ENCODE measurements at places on chromosomes 1 and 21.

- no peak for DNase-seq
These were observed 17.6 kb downstream of the LMO4 start for GRCh38 chr1:87346130-87346814.

DNA sequence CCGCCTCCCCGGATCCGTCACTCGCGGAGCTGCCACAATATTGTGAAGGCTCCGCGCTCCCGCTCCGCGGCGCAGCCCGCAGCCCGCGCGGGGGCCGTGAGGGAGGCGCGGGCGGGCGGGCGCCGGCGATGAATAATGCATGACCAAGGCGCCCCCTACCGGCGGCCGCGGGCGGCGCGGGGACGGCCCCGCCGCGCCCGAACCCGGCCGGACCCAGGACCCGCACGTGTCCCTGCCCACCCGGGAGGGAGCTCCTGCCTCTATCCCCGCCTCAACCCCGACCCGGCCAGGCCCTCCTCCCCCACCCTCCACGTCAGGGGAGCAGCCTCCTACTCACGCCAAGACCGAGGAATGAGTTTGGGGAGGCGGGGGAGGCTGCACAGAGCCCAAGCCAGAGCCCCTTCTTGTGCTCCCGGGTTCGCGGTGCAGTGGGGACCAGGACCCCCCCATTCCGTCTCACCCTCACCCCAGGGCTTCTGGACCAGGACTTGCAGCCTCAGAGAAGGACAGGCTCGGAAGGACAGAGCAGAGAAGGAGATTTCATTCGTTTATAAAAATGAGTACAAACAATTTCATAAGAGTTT lies 70.8 kb upstream of the CASZ1 start:
- DNase-seq: peak; percentile 75

DNA sequence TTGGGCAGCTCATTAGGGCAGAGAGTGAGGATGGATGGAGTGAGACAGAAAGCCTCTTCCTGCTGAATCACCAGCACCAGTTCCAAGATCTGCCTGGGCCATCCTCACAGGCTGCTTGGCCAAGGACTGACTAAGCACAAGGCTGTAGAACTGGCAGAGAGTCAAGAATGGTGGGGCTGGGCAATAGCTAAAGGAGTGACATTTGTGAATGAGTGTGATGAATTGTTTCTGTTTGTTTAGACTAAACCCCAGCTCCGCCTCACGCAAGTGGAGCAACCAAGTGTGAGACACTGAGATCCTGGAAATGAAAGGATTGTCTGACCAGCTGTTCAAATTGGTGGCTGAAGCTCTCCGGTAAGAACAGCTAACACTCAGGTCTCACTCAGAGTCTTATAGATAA lies 38.6 kb downstream of the BRINP2 start:
- no peak for DNase-seq

- no peak for DNase-seq
These were observed 40.7 kb downstream of the LPGAT1 start for GRCh38 chr1:211789641-211790464.

GRCh38 chr1:187696073-187696472 lies 867.3 kb downstream of the PLA2G4A start:
- no peak for DNase-seq

DNA sequence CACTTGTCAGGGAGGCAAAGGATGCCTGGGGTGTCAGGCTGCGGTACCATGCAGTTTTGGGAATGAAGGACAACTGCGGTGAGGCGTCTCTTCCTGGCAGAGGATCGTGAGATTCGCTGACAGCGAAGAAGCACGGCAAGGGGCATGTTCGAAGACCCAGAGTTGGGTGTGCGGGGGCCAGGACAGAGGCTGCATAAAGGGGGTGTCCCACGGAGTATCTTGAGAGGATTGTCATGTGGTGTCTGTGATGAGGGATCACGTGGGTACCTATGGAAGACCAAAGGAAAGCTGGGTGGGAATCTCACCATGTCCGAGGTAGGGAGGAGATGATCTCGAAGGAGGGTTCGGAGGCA lies 372 bp downstream of the SLC25A44 start:
- DNase-seq: no peak

- DNase-seq: no peak
These were observed 78.9 kb upstream of the RAB4A start for GRCh38 chr1:229192031-229192430.

DNA sequence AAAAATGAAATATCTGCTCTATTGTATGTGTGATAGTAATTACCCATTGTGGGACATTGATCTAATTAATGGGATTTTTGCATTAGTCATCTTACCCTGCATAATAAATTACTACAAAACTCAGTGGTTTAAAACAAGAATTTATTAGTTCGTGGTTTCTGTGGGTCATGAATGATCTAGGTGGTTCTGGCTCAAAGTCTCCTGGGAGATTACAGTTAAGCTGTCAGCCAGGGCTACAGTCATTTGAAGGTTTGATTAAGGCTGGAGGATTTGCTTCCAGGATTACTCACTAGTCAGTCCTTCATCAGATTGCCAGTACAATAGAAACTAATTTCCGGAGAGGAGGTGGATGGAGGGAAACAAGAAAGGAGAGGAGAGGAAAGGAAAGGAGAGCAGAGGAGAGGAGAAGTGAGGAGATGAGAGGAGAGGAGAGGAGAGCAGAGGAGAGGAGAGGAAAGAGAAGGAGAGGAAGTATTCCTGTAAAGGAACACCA lies 60.4 kb upstream of the TNFSF4 start:
- DNase-seq: no peak

- no peak for DNase-seq
These were observed 212.7 kb downstream of the FAF1 start for GRCh38 chr1:50747394-50747793.

GRCh38 chr1:232271991-232272589 lies 357.8 kb downstream of the SIPA1L2 start:
- no peak for DNase-seq

- DNase-seq: no peak
These were observed 13.0 kb upstream of the PARP1 start for GRCh38 chr1:226420897-226421296.
